ENCODE measurements at places on chromosomes 11 and 22.

- DNase-seq = no peak
Observed at GRCh38 chr11:97814325-97814959, 1206.3 kb upstream of the CNTN5 start.

DNA sequence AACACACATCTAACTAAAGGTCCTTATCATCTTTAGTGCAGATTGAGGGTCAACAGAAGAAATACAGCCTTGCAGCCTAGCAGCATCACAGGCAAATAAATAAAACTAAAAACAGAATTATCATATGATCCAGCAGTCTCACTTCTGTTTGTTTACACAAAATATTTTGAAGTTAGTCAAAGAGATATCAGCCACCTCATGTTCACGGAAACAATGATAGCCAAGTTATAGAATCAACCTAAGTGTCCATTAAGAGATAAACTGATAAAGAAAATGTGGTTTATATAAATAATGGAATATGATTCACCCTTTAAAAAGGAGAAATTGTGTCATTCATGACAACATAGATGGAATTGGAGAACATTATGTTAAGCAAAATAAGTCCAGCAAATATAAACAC is 738.1 kb upstream of the CCDC90B start:
- no peak for DNase-seq

DNA sequence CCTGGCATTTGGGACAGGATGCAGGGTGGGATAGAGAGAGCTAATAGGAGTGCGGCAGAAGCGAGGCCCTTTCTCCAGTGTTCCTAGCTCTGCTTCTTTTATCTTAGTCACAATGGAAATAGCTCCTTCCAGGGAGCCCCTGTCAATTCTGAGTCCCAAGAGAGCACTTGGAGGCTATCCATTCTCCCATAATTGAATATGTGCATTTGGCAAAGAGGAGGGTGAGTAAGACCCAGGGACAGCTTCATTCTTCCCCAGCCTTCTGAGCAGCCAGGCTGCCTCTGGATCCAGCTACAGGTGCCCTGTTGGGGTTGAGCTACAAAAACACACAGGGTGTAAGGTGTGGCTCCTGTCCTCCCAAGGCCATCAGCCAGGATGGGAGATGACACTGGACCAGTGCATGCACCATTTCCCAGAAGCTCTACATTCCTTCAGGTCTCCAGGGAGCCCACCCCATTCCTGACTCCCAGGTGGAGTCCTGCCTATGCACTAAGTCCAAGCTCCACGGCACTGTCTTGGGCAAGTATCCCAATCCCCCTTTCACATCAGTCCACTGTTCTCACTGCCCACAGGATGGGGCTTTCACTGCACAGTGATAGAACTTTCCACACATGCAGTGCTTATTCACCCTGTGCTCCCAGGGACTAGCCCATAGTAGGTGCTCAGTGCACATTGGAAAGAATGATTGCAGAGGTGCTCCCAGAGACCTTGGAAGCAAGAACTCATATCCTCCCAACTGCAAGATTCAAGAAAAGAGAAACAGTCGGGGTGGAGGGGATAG is 6.2 kb downstream of the MS4A10 start:
- DNase-seq = no peak

DNA sequence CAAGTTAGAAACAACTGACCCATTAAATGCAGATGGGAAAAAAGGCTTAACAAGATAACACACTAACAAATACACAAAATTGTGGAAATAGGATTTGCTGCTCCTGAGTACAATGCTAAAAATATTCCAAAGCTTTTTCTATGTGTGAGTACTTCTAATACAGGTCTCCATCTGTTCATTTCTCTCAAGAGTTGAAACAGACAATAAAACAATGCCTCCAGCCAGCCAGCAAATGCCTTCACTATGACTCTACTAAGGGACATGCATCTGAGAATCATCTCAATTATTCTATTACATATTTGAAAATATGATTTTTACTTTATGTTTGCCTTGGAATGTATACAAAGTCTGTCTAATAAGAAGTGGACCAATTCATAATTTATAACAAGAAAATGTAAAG is 119.0 kb downstream of the CADM1 start:
- DNase-seq = no peak

DNA sequence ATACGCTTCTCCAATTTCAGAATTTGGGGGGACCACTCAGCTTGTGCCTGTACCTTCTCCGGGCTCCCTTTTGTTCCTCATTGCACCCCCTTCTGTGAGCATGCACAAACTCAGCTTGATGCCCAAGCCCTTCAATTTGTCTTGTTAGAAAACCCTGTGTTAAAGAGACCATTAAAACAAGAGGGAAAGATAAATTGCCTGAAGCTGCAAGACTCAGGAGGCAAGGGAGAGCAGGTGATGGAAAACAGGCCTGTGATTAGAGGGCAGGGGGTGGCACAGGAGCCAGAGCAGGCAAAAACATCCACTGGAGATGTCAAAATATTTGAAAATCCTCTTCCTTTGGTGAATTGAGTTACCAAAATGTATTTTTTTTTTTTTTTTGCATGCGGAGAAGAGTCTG is 121.7 kb downstream of the MIAT start:
- DNase-seq = no peak

- DNase-seq = no peak
Observed at GRCh38 chr22:48745842-48746788, 1081.6 kb downstream of the BRD1 start.

- DNase-seq = no peak
Observed at GRCh38 chr11:31955838-31956237, 135.0 kb upstream of the RCN1 start.

DNA sequence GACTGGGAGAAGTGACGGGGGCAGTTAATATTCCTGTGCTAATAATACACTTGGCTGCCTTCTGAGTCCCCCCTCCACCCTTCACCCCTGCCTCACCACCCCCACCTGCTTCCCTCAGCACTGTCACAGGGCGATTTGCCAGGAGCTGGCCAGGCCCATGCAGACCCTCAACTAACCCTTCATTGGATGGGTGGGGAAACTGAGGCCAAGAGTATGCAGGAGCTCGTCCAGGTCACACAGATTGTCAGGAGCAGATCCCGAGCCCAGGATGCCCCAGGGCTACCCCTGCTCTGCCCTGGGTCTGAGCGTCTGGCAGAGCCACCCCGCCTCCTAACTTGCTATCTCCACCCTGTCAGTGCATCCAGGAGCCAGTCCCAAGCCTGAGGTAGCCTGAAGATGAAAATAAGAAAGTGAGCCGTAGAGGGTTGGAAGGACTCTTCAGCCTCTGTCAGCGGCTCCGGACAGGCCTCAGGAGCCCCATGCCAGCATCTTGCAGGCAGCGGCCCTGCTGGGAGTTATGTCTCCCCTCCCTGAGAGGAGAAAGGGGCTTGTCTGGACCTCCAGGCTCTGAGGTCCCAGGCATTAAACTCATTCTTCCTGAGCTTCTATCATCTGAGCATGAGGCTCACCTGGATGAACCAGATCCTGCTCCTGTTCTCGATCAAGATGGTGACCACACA is 6.2 kb downstream of the TPBGL start:
- no peak for DNase-seq

DNA sequence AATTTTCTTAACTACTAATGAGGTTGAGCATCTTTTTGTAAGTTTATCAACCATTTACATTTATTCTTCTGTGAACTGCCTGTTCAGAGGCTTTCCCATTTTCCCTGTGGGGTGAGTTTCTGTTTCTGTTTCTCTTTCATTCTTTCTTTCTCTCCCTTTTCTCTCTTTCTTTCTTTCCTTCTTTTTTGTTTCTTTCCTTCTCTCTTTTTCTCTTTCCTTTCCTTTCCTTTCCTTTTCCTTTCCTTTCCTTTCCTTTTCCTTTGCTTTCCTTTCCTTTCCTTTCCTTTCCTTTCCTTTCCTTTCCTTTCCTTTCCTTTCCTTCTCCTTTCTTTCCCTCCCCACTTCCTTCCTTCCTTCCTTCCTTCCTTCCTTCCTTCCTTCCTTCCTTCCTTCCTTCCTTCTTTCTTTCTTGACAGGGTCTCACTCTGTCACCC is 8.0 kb upstream of the ZBED5 start:
- no peak for DNase-seq

DNA sequence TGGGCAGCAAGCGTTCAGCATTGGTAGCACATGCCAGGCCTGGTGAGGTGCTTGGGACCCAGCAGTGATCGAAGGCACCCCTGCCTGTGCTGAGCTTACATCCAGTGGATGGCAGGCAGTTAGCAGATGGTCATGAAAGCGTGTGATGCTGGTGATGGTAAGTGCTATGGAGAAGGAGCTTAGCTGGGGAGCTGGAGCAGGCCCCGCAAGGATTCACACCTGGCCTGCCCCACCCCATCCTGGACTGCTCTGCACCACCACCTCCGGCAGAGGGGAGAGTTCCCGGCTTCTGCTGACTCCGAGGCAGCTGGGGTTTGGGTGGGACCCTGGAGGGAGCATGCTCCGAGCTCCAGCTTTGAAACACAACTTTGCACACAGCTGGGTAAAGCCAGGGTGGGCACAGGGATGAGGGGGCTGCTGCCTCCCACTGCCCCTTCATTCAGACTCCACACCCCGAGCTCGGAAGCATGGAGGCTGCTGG is 16.2 kb downstream of the MPPED1 start:
- DNase-seq = no peak

DNA sequence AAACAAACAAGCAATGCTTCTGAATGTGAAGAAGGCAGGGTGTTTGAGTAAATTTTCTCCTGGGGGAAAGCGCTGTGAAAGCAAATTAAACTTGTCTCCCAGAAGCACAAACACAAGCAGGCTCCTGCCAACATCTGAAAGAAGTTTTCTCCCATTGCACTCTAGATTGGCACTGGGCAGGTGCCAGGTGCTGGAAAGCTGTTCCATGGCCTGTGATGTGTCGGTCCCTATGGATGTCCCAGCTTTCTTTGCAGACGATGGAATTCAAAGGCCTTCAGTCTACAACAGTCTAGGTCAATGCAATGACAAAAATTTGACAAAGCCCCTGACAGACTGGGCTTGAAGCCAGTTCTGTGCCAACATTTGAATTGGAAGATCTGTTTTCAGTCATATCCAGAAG is 246.1 kb upstream of the NARS2 start:
- no peak for DNase-seq

- no peak for DNase-seq
Observed at GRCh38 chr22:47794851-47795250, 1032.4 kb downstream of the TBC1D22A start.

DNA sequence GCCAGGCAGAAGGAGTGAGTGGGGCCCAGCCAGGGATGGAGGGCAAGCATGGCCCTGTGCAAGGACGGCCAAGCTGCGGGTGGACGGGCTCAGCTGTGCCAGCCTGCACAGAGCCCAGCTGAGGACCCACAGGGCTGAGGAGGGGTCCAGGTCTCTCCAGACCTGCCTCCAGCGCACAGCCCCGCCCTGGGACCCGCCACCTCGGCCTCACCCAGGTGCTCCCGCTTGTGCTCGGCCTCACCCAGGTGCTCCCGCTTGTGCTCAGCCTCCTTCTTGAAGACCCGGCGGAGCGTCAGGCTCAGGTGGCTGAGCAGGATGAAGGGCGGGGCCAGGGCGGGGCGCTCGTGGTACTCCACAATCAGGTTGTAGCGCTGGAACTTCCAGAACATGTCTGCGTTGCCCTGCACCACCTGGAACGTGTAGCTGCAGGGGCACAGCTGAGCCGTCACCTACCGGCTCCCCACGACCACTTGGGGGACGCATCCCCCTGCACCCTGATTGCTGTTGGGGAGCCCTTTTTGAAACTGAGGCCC is 6.4 kb downstream of the TSSC4 start:
- DNase-seq = no peak

DNA sequence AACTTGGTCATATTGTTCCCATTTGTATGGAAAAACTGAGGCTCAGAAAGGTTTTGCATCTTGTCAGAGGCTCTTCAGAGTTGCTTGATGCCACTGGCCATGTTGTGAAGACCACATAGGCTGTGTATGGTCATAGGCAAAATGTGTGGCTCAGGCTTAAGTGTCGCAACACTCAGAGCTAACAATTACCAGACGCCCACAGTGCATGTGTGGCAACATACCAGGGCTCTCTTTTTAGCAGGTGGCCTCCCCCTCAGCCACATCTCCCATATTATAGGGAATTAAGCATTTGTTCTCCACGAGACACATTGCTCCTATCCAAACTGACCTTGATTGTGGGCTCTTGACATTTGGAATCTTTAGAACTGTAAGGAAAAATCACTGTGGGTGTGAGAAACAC is 802.5 kb downstream of the DLG2 start:
- no peak for DNase-seq

- peak; percentile 76 for DNase-seq
Observed at GRCh38 chr11:115208808-115209259, 295.4 kb downstream of the CADM1 start.

DNA sequence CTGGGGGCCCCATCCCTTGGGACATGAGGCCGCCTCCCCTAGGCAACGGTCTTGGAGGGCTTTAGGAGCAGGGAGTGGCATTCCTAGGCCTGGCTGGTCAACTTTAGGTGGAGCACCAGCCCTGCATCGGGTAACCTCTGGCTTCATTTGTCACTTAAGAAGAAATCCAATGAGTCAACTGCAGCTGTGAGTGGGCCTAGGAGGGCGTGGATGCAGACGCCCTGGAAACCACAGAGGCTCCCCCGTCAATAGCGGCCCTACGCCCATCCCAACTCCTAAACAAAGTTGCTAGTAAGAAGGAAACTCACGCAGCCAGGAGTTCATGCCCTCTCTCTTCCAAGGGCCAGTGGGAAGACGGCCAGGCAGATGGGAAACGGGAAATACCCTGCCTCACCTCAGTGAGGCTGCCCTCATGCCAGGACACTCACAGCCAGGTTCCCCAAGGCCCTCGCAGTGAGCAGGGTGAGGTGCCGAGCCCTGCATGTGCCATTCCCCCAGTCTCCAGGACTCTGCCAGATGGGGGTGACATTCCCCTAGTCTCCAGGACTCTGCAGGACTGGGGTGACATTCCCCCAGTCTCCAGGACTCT is 20.8 kb downstream of the BID start:
- DNase-seq = no peak

- DNase-seq = peak; percentile 61
Observed at GRCh38 chr11:116930586-116930985, 93.2 kb upstream of the APOA1 start.

GRCh38 chr11:20020198-20020597 is 140.1 kb downstream of the DBX1 start:
- no peak for DNase-seq

GRCh38 chr11:81602508-81602907 is 1131.2 kb downstream of the FAM181B start:
- DNase-seq = no peak

DNA sequence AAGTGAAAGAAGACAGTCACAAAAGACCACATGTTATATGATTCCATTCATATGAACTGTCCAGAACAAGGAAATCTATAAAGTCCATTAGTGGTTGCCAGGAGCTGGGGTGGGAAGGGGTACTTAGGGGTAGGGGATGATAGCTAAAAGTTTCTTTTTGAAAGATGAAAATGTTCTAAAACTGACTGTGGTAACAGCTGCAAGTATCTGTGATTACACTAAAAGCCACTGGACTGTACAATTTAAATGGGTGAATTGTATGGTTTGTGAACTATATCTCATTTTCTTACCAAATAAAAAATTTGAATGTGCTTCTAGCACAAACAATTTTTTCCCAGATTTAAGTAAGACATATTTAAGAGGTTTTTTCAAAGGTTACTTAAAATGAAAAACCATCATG is 22.1 kb downstream of the CHKA start:
- no peak for DNase-seq

DNA sequence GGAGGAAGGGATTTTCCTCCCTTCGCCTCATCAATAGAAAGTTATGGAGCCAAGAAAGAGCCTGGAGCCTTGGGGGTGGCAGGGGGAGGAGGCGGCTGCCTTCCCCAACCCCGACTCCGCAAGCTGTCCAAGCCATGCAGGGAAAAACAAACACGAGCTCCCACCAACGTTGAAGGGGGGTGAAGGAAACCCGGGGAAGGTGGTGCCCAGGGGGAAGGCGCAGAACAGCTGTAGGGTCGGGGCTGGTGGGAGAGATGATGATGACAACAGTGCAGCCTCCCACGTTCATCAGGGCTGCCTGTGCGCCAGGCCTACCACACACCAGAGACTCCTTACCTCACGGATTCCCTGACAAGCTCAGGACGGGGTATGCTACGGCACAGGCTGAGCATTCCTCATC is 73.5 kb downstream of the SCUBE1 start:
- DNase-seq = no peak

Measured in NCI-H510A (cell line).